Right hindlimb (tissue), 1 donor: ENCODE measurements at places on chromosomes 2 and 18.

DNA sequence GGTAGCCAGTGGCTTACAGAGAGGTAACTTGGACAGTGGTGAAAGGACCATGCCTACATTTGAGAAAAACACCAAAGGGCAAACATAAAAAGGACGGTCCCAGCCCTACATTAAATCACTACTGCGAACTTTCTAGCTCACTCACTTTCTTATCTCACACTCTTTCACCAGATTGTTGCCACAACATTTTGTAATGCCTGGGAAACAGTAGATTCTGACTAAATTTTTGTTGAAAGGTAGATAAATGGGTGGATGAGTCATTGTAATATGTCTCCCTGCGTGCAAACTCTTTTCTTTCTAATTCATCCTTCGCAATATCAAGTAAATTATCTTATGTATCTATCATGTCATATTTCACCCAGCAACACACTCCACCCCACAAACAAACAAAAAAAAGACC lies 192.2 kb downstream of the IRS1 start:
- DNase-seq: no peak

DNA sequence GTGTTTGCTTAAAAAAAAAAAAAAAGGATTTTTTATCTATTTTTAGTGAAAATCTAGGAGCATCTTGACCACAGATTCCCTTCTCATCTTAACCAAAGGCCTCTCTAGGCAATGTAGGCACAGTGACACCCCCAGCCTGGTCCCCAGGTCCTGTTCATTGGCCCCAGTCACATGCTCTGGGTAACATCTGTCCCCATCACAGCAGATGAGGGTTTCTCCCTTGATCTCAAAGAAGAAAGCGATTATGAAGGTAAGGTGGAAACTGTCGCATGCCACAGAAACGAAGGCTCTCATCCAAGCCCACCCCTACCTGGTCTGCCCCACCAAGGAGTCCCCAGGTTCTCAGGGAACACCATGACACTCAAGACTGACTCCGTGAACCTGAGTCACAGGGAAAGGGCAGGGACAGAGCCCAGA lies 4.7 kb downstream of the HS6ST1 start:
- no peak for DNase-seq

- no peak for DNase-seq
Measured at GRCh38 chr2:33144243-33144642, 197.5 kb downstream of the LTBP1 start.

DNA sequence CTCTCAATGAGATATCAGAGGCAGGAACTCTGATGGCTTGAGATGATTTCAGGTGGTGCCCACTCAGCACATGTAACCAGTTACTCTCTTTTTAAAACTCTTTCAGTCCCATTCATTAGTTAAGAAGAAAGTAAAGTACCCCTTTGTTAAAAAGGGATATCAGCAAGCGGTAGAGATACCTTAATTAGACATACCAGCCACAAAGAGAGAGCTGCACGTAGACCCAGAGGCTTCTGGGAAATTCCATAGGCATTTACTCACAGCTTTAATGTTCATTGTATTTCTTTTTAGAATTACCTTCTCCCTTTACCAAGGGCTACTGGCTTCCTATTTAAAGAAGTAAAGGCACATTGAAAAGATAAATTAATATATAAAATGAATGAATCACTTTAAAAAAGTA lies 63.3 kb downstream of the LYPD6B start:
- no peak for DNase-seq

DNA sequence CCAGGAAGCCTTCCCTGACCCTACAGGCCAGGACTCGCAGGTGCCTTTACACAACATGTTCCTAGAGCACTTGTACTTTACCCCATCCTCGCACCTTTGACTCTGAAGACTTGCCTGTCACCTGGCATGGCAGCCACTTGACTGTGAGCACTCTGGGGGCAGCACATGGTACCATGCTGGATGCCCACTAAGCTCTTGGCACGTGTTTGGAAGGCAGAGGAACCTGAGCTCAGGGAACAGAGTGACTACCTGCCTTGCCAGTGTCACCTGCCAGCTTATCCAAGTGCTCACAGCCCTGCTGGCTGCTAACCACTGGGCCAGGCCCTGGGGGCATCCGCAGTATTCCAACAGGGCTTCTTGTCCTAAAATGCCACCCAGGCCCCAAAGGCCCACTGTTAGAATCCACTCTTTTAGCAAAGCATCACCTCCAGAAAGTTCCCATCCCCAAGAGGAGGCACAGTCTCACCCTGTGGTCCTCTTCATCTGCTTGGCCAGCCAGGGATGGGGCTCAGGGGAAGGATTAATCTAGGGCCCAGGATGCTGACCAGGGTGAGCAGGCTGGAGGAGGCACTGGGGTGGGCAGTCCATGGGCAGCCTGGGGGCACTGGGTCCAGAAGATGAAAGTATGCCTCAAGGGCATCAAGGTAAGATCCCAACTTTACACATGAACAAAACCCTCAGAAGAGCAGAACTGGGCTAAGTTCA lies 57.0 kb downstream of the ZBTB7C start:
- no peak for DNase-seq
